Skeletal muscle tissue (tissue), 5 donors: ENCODE measurements at places on chromosomes 3 and 15. TPM values are rescaled to one million over a fixed set of nuclear protein-coding genes. Genes with fewer than 3 reads are reported as not detected.

The HACD3 gene
- total RNA-seq, result 41.2 TPM

The MAP1A gene
- total RNA-seq, result 19.3 TPM

The DPPA2 gene
- total RNA-seq, result not detected

The SCN11A gene
- 2.6 TPM for total RNA-seq

The EPHA3 gene
- total RNA-seq, result 27.7 TPM

The GOLGA6B gene
- not detected for total RNA-seq

The AAGAB gene
- 13.6 TPM for total RNA-seq

The P3H2 gene
- 19.8 TPM for total RNA-seq

The IL5RA gene
- not detected for total RNA-seq

The SPINT1 gene
- under 0.01 TPM for total RNA-seq

The UBA7 gene
- total RNA-seq, result 29.7 TPM

The BDH1 gene
- 2.6 TPM for total RNA-seq

The PATL2 gene
- 2.6 TPM for total RNA-seq

The C3orf49 gene
- total RNA-seq, result not detected

The DUOXA2 gene
- not detected for total RNA-seq

The PLCB2 gene
- total RNA-seq, result 3.7 TPM

The NRROS gene
- 1.6 TPM for total RNA-seq

The SLCO2A1 gene
- total RNA-seq, result 0.52 TPM
